ENCODE measurements at places on chromosomes 13 and 19.

- DNase-seq: no peak
These were observed 72.2 kb downstream of the ATP11A start for GRCh38 chr13:112761701-112762689.

DNA sequence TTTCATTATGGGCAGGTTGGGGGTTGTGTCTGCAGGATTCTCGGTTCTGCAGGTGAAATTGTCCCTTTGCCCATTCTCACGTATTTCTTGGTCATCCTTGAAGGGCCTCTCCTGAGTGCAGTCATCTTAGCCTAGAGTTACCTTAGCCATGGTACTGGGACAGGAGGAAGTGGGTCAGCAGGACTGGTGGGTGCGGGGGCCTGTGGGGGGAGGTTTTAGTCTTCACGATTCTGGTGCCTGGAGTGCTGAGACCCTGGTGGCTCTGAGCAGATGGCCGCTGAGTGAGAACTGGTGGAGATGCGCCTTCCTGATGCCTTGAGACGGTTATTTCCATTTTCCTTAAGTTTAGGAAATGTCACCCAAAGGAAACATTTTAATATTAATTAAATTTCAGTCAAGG lies 11.8 kb downstream of the COL4A2 start:
- DNase-seq: no peak

DNA sequence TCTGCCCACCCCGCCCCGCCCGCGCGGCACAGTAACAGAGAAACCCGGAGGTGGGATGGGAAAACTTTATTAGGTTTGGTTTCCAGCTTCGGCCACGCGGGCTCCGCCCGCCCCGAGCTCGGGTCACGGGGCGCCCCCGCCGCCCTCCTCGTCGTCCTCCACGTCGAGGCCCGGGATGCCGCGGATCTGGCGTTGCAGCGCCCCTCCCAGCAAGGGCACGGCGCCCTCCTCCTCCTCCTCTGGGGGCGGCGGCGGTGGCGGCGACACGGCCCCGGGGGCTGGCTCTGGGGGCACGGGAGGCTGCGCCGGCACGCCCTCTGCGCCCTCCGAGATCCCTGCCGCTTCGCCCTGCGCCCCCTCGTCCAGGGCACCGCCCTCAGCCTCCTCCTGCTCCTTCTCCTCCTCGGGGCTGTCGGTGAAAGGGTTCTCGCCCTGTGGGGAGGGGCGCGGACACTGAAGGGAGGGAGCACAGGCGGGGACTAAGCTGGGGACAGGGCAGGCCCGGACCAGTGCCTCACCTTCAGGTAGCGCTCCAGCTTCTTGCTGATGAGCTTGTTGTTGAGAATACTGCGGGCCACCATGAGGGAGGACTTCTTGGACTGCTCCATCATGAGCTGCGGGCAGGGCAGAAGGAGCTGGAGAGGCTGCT lies 536 bp upstream of the AKAP8 start:
- DNase-seq: no peak

DNA sequence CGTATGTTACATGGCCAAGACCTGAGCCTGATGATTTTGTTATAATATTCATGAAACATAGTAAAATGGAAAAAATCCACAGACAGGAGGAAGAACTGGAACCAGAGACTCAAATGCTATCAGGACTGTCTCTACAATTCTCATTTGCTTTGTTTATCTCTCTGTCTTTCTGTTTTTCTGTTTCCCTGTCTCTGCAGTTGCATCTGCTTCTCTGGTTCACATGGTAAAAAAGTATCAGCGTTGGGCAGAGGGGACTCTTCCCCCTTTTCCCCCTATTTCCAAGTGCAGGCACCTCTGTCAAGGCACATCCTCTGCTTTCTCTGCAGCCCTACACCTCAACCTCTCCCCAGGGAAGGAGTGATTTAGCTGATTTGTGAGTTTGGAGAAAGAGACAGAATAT lies 41.2 kb upstream of the VWA8 start:
- DNase-seq: no peak

DNA sequence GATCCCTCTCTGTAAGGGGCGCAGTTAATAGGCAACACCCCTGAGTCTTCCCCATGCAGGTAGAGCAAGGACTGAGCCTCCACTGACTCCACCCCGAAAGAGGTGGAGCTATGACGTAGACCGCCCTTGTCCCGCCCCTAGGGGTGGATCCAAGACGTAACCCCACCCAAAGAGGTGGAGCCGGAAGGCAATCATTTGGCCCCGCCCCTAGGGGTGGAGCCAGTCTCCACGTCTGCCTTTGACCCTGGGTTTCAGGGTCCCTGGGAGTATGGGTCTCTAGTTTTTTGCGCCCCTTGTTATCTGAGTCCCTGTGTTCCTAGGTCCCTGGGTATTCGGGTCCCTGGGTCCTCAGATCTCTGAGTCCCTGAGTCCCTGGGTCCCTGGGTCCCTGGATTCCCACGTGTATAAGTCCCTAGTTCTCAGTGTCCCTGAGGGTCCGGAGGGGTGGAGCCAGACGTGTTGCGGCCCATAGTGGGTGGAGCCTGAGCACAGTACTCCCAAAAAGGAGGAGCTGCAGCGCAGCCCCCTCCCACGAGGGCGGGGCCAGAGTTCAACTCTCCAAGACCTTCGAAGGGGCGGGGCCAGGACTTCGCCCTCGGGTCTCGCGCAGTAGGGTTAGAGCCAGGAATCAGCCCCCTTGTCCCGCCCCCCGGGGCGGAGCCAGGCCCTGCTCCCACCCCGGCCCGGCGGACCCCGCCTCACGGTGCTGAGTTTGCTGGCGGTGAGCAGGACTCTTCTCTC lies 5.3 kb downstream of the DENND1C start:
- no peak for DNase-seq

DNA sequence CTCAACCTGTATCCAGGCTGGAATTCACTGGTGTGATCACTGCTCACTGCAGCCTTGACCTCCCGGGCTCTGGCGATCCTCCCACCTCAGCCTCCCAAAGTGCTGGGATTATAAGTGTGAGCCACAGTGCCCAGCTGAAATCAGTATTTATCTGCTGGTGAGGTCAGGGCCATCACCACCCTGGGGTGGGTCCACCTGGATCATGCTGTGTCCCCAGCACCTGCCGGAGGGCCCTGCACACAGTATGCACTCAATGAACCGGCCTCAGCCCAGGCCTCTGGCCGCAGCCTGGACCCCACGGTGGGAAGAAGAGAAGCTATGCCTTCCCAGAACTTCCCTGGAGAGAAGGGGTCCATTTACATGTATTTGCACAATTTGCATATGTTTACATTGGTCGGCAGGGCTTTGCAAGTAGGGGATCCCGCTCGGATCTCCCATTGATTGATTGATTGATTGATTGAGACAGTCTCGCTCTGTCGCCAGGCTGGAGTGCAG lies 2.6 kb upstream of the SLC5A5 start:
- DNase-seq: no peak

GRCh38 chr13:41017159-41017558 lies 2.0 kb downstream of the ELF1 start:
- no peak for DNase-seq

- DNase-seq: peak; percentile 31
These were observed 75.9 kb upstream of the RNF113B start for GRCh38 chr13:98252931-98253470.

GRCh38 chr19:47145639-47146486 lies 15.2 kb downstream of the SAE1 start:
- DNase-seq: no peak

DNA sequence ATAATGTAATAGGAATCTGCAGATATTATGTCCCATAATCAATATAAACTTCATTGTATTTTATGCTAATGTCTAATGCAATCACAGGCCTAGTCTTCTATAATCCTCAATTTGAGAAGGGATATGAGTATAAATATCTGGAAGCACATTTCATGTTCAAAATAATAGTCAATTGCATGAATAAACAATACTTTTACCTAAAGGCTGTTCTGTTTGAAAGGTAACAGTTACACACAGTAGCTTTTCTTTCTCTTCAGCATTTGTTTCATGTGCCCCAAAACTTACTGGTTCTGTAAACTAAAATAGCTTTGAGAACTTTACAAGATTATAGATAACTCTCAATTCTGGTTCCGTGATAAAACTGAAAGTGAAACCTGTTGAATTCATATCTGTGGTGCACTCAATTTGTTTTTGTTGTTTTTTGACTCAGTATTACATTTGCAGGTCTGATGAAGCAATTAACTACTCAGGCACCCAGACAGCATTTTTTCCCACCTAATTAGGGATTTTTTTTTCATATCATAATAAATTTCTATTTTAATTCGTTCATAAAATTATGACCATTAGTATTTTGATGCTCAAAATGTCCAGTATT lies 1193.8 kb downstream of the SLITRK1 start:
- DNase-seq: no peak

DNA sequence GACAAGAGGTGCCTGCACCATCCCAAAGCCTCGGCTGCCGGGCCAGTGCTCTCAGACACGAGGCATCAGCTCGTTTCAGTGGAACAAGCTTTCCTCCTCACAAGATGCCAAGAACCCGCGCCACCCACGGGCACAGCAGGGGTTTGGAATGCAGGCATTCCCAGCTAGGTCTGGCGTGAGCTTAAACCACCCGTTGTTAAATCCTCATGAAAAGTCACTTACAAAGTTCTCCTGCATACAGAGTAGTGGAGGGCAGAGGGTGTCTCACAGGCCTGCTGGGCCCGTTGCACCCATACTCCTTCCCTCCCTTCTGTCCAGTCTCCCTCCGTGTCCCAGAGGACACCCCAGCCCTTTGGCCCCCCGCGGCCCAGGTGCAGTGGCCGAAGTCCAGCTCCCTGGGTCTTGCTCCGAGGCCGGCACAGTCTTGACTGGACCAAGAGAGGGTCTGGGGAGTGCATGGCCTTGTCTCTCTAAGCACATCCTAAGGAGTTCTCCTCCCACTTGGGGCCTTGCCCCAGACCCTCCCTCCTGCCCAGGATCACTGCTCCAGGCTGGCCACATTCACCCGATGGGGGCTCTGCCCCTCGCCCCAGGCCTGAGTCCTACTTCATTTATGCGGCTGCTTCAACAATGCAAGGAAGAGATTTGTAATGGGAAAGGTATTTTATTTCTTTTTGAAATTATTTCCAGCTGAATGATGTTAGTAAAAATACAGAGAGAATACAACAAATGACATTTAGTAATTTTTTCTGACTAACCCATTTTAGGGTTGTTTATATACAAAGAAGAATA lies 35.2 kb upstream of the GRTP1 start:
- DNase-seq: no peak

- no peak for DNase-seq
These were observed 49.8 kb downstream of the KLF2 start for GRCh38 chr19:16374436-16374835.

- DNase-seq: no peak
These were observed 205.6 kb downstream of the LHFPL6 start for GRCh38 chr13:39397226-39397895.

- DNase-seq: no peak
These were observed 822 bp upstream of the RFXAP start for GRCh38 chr13:36817996-36818803.

DNA sequence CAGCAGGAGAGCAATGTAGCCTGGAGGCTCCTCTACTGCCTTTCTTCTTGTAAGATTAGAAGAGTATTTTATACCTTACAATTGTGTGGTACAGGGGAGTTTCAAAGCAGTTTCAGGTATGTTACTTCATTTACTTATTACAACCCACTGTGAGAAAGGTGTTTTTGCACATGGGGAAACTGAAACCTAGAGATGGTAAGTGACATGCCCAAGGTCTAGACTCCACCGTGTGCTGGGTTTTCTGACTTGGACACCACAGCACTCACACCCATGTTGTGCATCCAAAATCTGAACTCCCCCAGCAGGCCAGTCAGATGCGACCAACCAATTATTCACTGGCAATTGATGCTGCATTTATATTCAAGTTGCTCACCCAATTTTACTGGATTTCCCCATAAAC lies 22.8 kb downstream of the ERICH6B start:
- DNase-seq: no peak

GRCh38 chr19:41637484-41637883 lies 10.6 kb upstream of the CEACAM4 start:
- no peak for DNase-seq

- no peak for DNase-seq
These were observed 754.9 kb downstream of the OLFM4 start for GRCh38 chr13:53783471-53783870.

DNA sequence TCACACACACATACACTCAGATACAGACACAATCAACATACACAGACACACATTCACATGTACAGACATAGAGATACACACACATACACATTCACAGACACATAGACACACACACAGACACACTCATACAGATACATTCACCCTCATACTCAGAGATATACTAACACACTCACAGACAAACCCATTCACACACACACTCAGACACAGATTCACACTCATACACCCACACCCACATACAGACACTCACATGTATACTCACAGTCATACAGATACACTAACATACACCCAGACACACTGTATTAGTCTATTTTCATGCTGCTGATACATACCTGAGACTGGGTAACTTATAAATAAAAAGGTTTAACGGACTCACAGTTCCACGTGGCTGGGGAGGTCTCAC lies 30.8 kb downstream of the GJA3 start:
- no peak for DNase-seq

DNA sequence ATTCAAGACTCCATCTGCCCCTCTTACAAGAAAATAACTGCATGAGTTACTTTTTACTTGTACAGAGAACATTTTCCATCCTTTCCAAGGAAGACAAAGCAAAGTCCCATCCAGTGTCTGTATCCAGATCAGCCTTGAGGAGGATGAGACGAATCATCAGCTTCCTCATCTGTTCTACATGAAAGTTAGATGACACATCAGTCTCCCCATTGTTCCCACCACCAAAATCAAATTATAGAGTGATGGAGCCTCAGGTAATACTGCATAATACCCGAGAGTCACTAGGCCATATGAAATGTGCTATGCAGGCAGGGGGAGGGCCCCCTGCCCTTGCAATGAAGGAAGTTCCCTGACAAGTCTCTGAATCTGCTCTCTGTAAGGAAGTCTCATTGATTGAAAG lies 1244.6 kb upstream of the SLC10A2 start:
- DNase-seq: no peak

- DNase-seq: peak; percentile 97
These were observed 99.9 kb downstream of the GNG7 start for GRCh38 chr19:2602391-2603181.

- no peak for DNase-seq
These were observed 26.0 kb upstream of the FBL start for GRCh38 chr19:39871886-39872866.

GRCh38 chr19:10544242-10544752 lies 593 bp downstream of the ATG4D start:
- DNase-seq: no peak

DNA sequence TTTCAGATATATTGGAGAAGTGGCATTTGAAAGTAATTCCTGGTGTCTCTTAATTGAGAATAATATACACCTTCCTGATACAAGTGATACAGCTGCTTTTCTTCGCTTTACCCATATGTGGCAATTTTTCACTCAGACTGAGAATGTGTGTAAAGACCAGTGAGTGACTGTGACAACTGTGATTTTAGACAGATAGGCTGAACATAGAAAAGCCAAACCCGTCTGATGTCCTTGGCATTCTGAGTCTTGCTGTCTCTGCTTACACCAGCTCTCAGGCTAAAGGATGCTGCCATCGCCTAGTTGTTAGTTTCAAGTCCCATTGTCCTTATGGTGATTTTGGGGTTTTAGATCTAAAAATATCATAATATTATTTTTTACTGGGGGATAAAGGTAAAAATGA lies 492.6 kb downstream of the RFC3 start:
- no peak for DNase-seq
